ENCODE measurements at places on chromosomes 12 and 14. TPM values are rescaled to one million over a fixed set of nuclear protein-coding genes. Genes with fewer than 3 reads are reported as not detected.

GRCh38 chr12:104643093-104643818 lies 186.5 kb downstream of the CHST11 start:
- no peak overlapping the region for H3K27ac ChIP-seq
- no peak overlapping the region for H3K4me3 ChIP-seq
- no peak for DNase-seq
- H3K4me1 ChIP-seq: no peaks in the 10 kb centered on the region
- peaks cover 12% of the 10 kb centered on the region for H3K36me3 ChIP-seq
- H3K27me3 ChIP-seq: no peaks in the 10 kb centered on the region

DNA sequence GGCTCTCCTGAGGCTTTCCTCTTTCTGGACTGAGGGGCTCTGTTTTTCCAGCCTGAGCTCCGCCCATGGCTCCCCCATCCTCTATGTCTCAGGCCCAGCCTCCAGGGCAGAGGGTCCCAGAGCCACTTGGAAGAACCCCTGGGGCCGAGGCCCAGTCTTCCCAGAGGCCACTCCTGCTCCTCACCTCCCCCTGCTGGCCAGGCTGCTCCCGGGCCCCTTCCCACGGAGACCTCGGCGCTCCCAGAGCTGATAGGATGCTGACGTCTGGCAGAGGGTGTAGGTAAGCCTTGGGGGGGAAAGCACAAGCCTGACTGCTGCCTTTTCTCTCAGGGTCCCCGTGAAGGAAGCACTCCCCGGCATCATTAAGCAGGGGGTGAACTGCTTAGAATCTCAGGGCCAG lies 51.4 kb downstream of the ERH start:
- no peaks in the 10 kb centered on the region for H3K36me3 ChIP-seq
- no peaks in the 10 kb centered on the region for H3K27me3 ChIP-seq
- DNase-seq: peak; percentile 42
- no peak overlapping the region for H3K27ac ChIP-seq
- no peaks in the 10 kb centered on the region for H3K4me1 ChIP-seq

DNA sequence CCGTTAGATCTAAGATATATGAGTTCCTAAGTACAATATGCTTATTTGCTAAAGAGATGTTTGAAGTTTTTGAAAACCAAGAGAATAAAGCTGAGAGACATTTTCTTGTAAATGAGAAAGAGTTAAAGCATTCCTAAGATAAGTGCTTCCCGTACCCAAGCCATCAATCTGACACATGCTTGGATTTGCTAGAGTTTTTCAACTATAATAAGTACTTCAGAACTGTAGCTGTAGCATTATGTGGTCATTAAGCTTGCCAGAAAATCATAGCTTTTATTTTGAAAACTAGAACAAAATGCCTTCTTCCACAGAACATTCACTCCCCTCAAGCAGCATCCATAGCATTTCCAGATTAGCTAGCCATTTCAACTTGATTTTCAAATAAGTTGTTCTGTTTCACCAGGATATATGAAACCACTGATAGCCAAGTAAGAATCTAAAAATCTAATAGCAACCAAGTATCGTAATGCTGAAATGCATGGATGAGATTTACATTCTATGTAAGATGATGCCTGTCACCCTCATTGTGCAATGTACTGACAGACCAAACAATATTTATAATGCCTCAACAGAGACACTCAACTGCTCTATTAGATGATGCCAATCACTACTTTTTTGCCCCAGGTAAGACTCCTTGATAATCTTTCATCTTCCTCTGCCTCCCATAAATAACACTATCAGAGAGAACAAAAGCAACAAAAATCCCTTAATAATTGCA lies 8.0 kb downstream of the SNW1 start:
- no peak overlapping the region for H3K27ac ChIP-seq
- no peak for DNase-seq
- no peaks in the 10 kb centered on the region for H3K4me1 ChIP-seq
- no peaks in the 10 kb centered on the region for H3K27me3 ChIP-seq

DNA sequence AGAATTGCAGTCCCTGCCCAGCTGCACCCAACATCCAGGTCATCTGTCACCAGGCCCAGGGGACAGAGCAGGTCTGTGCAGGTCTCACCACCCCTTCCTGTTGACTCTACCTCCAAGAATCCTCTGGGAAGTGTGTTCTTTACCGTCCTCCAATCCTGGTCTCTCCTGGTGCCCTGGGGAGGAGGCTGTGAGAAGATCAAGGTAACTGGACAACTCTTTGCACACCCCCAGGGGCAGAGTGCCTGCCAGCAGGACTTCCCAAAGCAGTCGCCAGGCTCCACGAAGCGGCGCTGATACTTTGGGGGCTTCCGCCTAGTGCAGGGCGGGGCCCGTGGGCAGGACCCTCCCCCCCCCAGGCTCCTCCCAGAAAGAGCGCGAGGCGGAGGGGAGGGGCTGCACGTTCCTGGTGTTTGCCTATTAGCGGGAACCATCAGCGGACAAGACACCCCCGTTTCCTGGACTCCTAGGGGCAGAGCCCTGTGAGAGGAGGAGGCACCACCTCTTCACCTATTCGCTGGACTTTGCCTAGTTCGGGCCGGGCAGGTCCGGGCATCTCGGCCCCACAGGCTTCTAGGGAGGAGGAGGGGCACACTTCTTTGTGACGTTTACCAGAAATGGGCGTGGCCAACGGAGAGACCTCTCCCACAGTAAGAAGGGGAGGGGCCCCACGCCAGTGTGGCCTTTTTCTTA lies 918.0 kb downstream of the AACS start:
- H3K36me3 ChIP-seq: no peaks in the 10 kb centered on the region
- H3K27ac ChIP-seq: no peak overlapping the region
- no peaks in the 10 kb centered on the region for H3K4me1 ChIP-seq
- no peak for DNase-seq

DNA sequence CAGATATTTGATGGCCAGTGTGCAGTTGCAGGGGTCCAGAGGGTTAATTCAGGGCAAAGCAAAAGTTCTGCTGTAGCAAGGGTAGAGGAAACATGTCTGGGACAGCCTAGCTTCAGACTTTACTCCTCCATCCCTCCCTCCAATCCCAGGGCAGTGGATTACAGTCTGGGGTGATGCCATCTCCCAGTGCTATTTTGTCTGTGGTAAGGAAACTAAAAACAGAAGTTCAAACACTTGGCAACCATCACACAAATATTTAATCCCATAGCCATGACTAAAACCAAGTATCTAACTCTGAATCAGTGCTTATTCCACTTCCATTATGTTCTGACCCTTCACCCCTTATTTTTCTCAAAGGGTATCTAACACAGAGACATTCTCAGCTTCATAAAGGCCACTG lies 61.8 kb downstream of the PIK3C2G start:
- H3K4me1 ChIP-seq: 0 out of 2 replicates have a peak, but pooled peaks cover 9% of the 10 kb centered on the region
- no peaks in the 10 kb centered on the region for H3K27me3 ChIP-seq
- no peak overlapping the region for H3K27ac ChIP-seq
- H3K36me3 ChIP-seq: no peaks in the 10 kb centered on the region

- H3K36me3 ChIP-seq: no peaks in the 10 kb centered on the region
- no peak overlapping the region for H3K4me3 ChIP-seq
- H3K27me3 ChIP-seq: peaks cover 41% of the 10 kb centered on the region
- DNase-seq: no peak
Observed at GRCh38 chr12:1885599-1886245, 32.7 kb downstream of the CACNA2D4 start.

- no peak overlapping the region for H3K27ac ChIP-seq
- peak; percentile 68 for DNase-seq
- H3K36me3 ChIP-seq: no peaks in the 10 kb centered on the region
Observed at GRCh38 chr12:19186722-19187661, 57.5 kb downstream of the PLEKHA5 start.

DNA sequence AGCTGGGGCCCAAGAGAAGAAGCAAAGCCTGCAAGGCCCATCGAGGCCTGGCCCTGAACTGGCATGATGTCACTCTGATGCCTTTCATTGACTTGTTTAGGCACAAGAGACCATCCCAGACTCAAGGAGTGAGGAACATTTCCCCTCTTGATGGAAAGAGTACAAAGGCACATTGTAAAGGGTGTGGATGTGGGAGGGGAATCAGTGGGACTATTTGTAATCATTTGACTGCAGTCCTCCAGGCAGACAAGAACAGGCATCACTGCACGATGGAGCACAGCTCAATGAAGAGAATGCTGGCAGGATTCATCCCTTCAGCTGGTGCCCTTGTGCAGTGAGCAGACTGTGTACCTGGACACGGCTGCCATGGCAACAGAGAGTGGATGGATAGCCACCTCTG lies 87.9 kb downstream of the LGMN start:
- no peak overlapping the region for H3K4me3 ChIP-seq
- no peaks in the 10 kb centered on the region for H3K27me3 ChIP-seq
- DNase-seq: no peak
- H3K36me3 ChIP-seq: 0 out of 2 replicates have a peak, but pooled peaks cover 5% of the 10 kb centered on the region

DNA sequence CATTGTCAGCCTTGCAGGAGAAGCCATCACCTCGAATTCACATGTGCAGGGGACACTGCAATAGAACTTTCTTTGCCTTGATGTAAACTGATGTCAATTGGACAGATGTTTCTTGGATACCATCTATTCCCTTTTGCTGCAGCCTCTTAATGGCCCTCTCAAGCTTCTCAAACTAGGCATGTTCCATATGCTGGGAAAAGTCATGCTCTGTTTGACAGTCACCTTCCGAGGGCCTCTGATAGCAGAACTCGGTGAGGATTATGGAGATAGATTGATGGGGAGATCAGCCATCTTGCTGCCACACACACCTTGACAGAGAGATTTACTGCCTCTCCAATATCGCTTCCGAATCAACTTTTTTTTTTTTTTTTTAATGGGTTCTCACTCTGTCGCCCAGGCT lies 145.8 kb upstream of the NUDT4 start:
- H3K4me1 ChIP-seq: peaks cover 24% of the 10 kb centered on the region
- DNase-seq: no peak
- no peaks in the 10 kb centered on the region for H3K36me3 ChIP-seq
- no peaks in the 10 kb centered on the region for H3K27me3 ChIP-seq

DNA sequence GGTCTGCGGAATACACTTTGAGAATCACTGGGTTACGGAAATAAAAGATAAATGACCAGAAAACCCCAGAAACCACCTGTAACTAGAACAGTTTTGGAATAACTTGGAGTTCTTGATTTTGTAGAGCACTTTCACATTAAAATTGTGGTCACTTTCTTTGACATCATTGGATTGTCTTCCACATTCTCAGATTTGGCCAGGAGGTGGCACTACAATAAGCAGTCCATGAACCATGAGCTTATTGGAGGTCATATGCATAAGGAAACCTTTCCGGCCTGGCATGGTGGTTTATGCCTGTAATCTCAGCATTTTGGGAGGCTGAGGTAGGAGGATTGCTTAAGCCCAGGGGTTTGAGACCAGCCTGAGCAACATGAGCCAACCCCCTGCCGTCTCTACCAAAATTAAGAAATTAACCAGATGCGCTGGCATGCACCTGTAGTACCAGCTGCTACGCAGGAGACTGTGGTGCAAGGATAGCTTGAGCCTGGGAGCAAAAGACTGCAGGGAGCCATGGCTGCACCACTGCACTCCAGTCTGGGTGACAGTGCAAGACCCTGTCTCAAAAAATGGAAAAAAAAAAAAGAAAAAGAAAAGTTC lies 107.7 kb upstream of the CAND1 start:
- no peak overlapping the region for H3K27ac ChIP-seq
- no peak overlapping the region for H3K4me3 ChIP-seq
- DNase-seq: peak; percentile 68
- no peaks in the 10 kb centered on the region for H3K4me1 ChIP-seq

GRCh38 chr12:93521225-93522080 lies 51.0 kb upstream of the SOCS2 start:
- H3K36me3 ChIP-seq: no peaks in the 10 kb centered on the region
- no peak overlapping the region for H3K27ac ChIP-seq
- peaks cover 18% of the 10 kb centered on the region for H3K4me1 ChIP-seq
- H3K27me3 ChIP-seq: no peaks in the 10 kb centered on the region
- no peak overlapping the region for H3K4me3 ChIP-seq
- no peak for DNase-seq

DNA sequence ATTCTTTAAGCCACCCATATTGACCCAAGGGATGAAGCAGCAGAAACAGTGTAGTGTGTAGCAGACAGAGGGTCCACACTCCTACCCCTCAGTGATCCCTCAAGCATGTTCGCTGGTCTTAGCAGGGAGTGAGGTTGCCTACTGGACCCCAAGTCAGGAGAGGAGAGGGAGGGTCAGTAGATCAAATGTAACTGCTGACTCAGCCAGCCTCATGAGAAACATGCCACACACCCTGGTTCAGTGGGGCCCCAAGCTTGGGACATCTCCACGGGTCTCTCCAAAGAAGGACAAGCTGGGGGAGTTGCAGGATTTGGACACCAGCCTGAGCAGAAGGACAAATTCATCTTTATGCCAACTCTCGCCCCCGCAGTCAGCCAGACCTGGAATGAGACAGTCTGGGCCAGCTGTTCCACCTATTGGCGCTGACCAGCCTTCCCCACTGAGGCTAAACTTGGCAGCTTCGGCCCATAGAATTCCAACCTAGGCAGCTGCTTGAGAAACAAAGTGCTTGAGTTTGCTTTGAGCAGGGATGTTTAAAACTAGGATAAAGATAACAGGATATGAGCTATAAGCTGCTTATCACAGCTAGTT lies 66.0 kb upstream of the ACTN1 start:
- DNase-seq: no peak
- H3K4me1 ChIP-seq: no peaks in the 10 kb centered on the region
- no peaks in the 10 kb centered on the region for H3K27me3 ChIP-seq
- H3K27ac ChIP-seq: no peak overlapping the region
- no peak overlapping the region for H3K4me3 ChIP-seq

DNA sequence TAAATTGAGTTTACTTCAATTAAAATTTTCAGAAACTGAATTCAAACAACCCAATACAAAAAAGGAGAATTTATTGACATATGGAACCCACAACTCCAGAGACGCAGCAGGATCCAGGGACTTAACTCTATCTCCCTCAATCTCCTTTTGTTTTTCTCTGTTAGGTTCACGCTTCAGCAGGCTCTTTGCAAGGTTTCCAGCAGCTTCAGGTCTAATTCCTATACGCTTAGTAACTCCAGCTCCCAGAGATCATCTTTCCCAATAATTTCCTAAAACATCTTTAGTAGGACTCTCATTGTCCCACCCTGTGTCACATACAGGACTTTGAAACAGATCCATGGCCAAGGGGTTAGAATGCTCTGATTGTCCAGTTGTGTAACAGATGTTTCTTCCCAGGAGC lies 175.2 kb downstream of the RMST start:
- H3K4me3 ChIP-seq: no peak overlapping the region
- H3K27ac ChIP-seq: no peak overlapping the region
- DNase-seq: no peak
- H3K27me3 ChIP-seq: no peaks in the 10 kb centered on the region

- H3K27ac ChIP-seq: no peak overlapping the region
- H3K4me1 ChIP-seq: no peaks in the 10 kb centered on the region
- H3K4me3 ChIP-seq: no peak overlapping the region
Observed at GRCh38 chr14:51806026-51807023, 54.1 kb upstream of the GNG2 start.

SOX5 gene
- not detected for total RNA-seq

HOXC4 gene
- total RNA-seq: 2.6 TPM

COQ10A gene
- total RNA-seq: 9.2 TPM

TPPP2 gene
- total RNA-seq: not detected
